HFF-Myc (cell line): ENCODE measurements at places on chromosomes 4 and X.

GRCh38 chrX:46587158-46587557 lies 13.6 kb downstream of the CHST7 start:
- no peak for DNase-seq

- DNase-seq = no peak
Measured at GRCh38 chrX:47380268-47380667, 9.9 kb downstream of the ZNF157 start.

DNA sequence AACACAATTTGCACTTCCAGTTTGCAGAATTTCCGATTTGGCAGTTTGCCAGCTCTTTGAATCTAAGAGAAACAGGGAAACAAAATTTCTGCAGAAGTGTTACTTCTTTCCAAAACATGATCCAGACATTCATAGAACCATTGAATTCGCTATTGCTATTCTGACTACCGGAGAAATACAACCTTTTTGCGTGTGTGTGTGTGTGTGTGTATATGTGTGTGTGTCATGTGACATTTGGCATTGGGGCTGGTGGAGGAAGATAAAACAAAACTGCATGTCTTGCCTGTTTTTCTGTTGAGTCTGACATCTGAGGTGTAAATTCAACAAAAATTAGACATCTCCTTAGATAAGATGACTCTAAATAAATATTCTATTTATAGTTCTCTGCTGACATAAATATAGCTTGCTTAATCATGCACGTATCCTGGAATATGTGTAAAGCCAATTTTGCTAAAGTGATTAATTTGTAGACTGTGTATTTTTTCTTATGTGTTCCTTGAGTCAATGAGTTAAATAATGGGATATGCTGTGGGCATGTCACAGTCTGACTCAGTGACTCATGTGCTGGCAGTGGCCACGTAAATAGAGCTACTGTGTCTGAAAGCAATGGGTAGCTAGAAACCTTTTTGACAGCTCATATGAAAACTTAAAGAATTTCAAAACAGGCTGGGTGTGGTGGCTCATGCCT lies 98.9 kb downstream of the HPGD start:
- DNase-seq = peak; percentile 40

DNA sequence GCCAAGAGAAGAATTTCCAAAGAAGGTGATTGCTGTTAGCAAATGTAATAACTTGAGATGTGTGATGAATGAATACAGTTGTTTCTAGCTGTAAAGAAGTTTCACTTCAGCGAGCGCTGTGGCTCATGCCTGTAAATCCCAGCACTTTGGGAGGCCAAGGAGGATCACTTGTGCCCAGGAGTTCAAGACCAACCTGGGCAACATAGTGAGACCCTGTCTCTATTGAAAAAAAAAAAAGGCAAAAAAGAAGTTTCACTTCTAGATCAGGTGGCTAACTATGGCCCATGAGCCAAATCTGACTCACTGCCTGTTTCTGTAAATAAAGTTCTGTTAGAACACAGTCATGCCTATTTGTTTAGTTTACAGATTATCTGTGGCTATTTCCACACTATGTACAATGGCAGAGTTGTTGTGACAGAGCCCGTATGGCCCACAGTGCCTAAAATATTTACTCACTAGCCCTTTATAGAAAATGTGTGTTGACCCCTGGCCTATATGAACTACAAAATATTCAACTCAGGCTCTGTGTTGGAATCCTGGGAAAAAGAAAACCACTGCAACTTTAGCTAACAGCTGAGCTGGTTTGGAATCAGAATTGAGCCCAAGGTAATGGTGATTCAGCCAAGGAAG lies 54.1 kb upstream of the PRPS1 start:
- DNase-seq = no peak

- DNase-seq = no peak
Measured at GRCh38 chrX:41322821-41323603, 10.9 kb upstream of the DDX3X start.

GRCh38 chr4:48683784-48684666 lies 96.1 kb downstream of the FRYL start:
- no peak for DNase-seq

DNA sequence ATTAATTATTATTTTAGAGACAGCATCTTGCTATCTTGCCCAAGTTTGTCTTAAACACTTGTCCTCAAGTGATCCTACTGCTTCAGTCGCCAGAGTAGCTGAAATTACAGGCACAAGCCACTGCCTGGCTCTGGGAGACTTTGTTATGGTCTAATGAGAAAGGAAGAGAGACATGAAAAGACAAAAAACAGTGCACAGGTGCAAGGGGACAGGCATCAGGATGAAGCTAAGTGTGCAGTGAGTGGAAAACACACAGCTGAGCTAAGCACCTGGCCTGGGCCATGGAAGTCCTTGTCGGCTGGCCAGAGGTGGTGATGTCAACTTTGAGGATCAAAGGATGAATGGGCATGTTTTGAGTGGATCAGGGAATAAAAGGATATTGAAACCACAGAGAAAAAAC lies 102.7 kb downstream of the HS3ST1 start:
- DNase-seq = no peak

DNA sequence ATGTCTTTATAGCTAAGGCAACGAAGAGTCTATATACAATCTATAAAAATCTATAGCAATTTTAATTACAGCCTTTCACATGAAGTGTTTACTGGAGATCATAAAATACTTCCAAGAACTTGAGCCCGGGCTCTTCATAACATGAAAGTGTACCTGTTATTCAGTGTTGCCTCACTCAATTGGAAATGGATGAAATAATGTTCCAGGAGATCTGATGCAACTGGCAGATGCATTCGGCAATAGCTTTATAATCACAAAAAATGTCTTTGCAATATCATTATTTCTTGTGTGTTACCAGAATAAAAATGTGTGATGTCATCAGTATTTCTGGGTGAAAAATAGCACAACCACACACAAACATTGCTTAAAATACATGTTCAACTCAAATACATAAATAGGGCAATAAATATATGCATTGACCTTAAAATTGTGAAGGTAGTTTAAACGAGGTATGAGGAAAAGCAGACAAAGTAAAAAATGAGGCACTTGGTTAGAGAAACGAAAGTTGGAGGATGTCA lies 1266.8 kb upstream of the PCDH7 start:
- no peak for DNase-seq

DNA sequence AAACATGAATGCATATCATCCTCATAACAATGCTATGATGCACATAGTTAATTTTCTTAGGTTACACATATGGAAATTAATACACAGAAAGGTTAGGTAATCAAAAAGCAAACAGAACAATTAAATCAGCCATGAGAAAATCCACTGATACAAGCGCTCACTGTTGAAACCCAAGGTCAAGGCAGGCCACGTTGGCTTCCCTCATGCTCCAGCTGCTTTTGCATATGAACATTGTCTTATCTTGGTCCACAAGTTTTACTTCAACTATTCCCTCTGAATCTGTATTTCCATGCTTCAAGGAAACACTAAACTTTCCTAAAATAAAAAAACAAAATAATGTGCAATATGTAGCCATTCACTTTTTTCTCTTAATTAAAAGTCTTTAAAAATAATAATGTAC lies 34.5 kb upstream of the PLA2G12A start:
- no peak for DNase-seq

DNA sequence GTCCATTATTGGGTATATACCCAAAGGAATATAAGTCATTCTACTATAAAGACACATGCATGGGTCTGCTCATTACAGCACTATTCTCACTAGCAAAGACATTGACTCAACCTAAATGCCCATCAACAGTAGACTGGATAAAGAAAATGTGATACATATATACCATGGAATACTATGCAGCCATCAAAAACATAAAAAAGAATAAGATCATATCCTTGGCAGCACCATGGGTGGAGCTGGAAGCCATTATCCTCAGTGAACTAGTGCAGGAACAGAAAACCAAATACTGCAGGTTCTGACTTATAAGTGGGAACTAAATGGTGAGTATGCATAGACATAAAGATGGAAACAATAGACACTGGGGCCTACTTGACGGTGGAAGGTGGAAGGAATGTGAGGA lies 2.3 kb upstream of the APOOL start:
- no peak for DNase-seq

GRCh38 chrX:103488332-103488731 lies 31.0 kb downstream of the RAB40A start:
- no peak for DNase-seq

DNA sequence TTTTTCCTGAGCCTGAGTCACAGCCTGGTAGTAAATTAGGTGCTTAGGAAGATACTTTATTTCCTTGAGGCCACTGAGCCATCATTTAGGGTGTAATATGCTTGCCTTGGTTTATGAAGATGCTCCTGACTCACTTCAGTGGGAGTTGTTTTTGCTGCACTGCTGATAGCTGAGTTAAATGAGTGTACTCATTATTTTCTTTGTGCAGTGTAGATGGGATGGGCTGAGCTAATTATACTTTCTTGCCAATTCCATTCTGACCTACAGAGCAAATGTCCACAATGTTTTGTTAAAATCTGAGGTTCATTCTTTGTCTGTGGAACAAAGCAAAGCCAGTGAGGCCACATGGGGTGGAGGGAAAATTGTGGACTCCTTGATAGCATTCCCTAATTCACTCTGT lies 60.0 kb downstream of the FGF13 start:
- DNase-seq = no peak

DNA sequence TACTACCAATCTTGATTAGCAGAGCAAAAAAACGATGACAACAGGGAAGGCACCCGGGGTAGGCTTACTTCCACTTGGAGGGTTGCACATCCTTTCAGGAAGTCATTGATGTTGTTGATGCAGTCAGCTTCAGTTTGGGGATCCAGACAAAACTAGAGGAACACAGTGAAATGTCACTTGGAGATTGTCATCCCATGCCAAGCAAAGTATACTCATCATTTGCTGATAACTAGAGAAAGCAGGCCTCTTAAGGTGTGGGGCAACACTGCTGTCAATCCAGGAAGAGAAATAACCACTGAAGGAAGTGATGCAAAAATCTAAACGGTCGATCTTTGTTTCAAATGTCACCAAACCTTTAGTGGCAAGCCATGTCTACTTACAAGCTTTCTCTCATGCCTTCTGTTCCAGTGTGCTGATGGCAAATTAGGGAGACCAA lies 1.4 kb downstream of the ARHGEF6 start:
- DNase-seq = no peak

GRCh38 chrX:107597264-107597663 lies 31.0 kb upstream of the PRPS1 start:
- no peak for DNase-seq

DNA sequence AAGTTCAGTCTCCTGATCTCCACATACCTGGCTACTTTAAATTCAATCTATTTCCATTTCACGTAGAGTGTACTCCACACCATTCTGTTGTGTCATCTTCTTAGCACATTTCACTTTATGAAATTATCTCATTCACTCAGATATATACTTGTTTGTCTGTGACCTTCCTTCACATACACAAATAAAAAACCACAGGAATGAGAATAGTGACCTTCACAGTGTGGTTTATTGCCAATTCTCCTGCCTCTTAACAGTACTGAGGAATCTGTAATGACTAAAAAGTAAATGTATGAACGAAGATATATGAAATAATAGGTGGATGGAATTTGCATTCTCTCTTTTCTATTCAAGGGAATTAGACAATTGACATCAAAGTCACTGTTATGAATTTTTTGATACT lies 183.9 kb upstream of the PCDH7 start:
- DNase-seq = no peak

GRCh38 chrX:23548164-23548563 lies 119.1 kb upstream of the PRDX4 start:
- peak; percentile 6 for DNase-seq

- DNase-seq = no peak
Measured at GRCh38 chr4:149279331-149279730, 536.3 kb downstream of the IQCM start.

- no peak for DNase-seq
Measured at GRCh38 chr4:137526681-137527080, 5.6 kb downstream of the PCDH18 start.

DNA sequence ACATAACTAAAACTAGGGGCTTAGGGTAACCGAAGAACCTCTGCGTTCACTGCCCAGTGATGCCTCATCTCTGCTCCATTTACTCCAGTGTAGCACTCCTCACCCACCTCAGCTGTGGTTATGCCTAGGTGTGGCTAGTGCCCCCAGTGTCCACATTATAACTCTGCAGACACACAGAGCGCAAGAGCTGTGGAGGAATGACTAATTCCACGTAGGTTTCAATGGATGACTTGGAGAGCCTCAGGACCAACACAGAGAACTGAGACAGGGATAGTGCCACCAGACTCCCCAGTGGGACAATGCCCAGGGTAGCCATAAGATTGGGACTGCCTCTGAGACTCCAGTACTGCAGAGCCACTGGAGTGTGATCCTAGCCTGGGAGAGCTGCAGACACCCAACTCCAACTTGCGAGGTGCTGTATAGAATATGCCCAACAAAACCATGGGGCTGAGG lies 542.4 kb upstream of the DIPK2B start:
- DNase-seq = no peak

DNA sequence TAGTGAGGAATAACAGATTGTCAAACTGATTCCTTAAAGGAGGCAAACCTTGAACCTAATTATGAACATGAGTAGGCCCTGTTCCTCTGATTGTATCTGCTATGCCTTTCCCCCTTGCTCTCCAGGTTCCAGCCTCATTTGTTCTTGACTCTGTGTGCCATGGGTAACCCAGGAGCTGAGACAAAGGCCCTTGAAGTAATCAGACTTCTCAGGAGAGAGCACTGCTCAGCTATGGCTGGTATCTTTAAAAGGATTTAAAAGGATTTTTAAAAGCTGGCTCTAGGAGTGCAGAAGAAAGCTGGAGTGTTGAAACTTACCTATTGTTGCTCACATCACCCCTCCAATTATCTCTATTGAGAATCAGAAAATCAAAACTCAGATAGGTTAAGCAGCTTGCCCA lies 1565.5 kb upstream of the AGA start:
- no peak for DNase-seq

GRCh38 chr4:173855015-173855414 lies 325.0 kb upstream of the HAND2 start:
- no peak for DNase-seq

GRCh38 chr4:174869339-174869738 lies 40.3 kb upstream of the GLRA3 start:
- no peak for DNase-seq

DNA sequence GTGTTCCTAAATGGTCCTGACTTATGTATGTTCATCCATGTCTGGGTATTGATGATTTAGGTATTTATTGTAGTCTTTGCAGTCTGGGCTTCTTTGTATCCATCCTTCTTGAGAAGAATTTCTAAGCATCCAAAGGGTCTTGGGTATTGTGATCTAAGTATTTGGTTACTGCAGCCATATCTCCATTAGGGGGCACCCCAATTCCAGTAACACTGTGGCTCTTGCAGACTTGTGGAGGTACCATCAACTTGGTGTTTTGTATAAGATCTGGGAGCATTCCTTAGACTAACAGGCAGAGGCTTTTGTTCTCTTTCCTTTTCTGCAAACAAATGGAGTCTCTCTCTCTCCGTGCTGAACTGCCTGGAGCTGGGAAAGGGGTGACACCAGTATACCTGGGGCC lies 113.7 kb upstream of the NEXMIF start:
- peak; percentile 0 for DNase-seq
